Stimulated activated CD8-positive, alpha-beta memory T cell treated with anti-CD3 and anti-CD28 coated beads, Interleukin-2, amount 100 ng/mL, for 1 hour (primary cell): ENCODE measurements at places on chromosomes 5 and 9.

DNA sequence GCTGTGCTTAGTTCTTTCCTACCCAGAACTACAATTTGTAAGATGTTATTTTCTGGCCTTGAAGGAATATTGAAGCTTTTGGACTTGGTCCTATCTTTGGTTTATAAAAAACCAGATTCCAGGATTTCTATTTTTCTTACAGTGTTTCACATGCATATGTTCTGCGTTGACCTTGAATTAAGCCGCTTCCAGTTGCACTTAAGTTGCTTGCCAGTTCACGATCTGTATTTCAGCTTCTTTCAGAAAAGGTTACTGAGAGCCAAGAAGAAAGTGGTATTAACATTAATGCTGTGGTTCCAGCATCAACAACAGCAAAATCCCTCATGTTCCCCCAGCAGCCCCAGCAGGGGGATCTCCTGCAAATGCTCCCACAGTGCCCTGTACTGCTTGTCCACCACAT is 156.4 kb upstream of the ADAMTS16 start:
- no peak for DNase-seq

DNA sequence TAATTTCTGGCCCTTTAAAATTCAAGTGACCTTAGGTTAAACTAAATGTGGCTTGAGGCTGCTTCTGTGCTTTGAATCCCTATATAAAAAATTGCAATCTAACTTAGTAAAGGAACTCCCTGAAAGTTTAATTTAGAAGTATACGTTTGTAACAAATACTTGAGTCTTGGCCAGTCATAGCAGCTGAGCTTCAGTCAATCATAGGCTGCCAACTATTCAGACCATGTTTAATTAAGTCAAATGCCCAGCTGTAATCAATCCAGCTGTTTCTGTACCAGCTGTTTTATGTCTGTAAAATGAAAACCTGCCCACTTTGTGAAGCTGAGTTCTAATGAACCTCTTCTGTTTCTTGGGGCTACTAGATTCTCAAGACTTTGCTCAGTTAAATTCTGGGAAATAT is 760.1 kb downstream of the MAT2B start:
- DNase-seq: no peak

DNA sequence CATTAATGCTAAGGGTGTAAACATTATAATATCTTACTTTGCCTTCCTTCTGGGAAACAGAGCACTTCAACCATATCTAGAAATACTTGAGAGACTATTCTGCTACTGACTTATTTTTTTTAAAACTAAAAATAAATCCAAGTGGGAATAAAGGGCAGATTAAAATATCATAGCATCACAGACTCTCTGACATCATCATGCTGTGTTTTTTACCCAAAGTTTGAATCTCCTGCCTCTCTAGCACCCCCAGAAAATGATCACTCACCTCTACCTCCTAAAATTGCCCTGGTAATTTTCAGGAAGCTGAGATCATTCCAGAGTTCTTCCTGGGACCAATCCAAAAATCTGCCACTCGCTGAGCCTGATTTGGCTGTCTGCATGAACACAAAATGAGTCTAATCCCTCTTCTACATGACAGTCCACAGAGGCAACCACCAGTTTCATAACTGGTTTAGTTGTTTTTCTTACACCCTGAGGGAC is 813.8 kb upstream of the DMAC1 start:
- no peak for DNase-seq

- no peak for DNase-seq
Observed at GRCh38 chr5:5371957-5372356, 50.5 kb upstream of the ICE1 start.

GRCh38 chr9:95091601-95092261 is 225.8 kb downstream of the FANCC start:
- no peak for DNase-seq

GRCh38 chr9:76400534-76401096 is 6.4 kb upstream of the RFK start:
- no peak for DNase-seq

DNA sequence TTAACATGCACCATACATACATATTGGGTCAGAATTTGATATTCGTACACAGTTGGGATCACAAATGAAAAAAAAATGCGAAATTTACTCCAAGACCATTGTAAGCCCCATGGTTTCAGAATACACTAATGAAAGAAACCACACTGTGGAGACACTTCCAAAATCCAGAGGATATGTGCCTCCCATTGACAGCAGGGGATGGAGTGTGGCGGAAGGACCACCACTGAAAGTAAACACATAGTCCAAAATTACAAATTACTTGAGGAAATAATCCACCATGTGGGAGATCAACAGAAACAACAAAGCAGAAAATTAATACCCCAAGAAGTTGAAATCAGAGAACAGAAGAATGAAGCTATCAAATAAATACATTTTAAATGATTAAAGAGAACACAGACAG is 291.6 kb upstream of the PAPPA start:
- no peak for DNase-seq

GRCh38 chr5:3825531-3826451 is 230.2 kb downstream of the IRX1 start:
- DNase-seq: no peak

- no peak for DNase-seq
Observed at GRCh38 chr9:135100725-135101410, 13.4 kb downstream of the OLFM1 start.

DNA sequence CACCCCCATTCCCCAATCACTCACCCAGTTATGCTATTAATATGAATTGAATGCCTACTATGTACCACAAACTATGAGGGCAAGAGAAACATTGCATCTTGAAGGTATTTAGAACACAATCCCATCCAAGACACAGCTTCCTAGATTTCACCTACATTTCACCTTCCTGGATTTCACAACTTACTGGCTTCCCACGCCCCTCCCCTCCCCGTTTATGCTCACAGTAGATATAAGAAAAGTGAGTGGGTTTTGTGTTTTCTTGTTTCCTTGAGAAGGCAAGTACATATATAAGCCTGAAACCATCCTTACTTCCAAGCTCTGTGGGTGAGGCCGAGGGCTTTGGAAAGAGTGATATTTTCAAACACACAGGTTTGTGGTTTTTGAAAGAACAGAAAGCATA is 465.0 kb downstream of the BNC2 start:
- no peak for DNase-seq

DNA sequence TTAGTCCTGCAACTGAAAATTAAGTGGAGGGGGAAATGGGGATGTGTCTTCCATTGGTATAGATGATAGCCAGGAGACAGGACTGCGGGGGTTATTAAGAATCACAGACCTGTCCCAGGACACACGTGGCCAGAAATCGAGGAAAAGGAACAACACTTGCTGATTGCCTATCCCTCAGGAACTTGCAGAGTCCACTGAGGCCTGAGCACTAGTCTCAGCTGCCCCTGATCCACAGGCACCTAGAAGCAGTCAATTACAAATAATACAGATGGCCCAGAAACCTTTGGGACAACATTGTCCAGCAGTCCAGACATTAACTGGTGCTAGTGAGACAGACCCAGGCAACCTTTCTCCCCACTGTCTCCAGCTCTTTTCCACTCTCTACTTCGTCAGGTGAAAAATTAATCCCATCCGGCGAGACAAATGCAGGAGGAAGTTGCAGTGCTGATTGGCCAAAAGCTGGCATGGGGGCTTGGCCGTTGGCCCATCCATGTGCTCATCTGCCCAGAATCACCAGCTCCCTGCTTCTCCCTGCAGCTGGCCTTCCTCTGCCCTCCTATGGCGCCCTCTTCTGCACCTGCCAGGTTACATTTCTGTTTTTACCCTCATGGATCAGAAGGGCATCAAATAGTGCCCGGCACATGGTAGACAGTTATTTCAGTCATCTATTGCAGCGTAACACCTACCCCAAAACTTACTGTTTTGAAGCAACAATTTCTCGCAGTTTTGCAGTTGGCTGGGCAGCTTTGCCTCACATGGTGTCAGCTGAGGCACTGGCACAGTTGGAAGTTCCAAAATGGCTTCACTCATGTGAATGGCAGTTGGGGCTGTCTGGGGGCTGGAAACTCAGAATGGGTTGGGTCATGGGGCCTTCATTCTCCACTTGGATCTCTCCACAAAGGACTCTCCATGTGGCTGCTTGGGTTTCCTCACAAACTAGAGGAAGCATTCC is 3.6 kb upstream of the B4GALT1 start:
- no peak for DNase-seq

GRCh38 chr5:42962124-42962523 is 78.0 kb downstream of the ANXA2R start:
- DNase-seq: no peak

GRCh38 chr5:172799416-172799815 is 28.4 kb upstream of the DUSP1 start:
- no peak for DNase-seq

GRCh38 chr5:96062836-96063235 is 101.2 kb upstream of the ELL2 start:
- no peak for DNase-seq
